ENCODE measurements at places on chromosomes 4 and X.

DNA sequence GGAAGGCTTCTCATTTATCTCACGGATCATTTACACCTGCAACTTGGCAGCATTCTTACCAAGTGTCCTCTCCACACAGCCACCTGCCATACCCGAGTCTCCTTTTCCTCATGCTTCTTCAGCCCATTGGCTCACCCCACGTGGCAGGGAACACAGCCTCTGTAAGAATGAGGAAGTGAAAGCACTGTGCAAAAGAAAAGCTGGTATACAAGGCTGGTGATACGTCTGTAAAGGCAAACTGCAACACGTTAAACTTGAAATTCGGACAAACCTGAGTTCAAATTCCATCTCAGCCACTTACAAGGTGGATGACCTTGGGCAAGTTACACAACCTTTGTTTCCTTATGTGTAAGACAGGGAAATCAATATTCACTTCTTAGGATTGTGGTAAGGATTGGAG lies 164.0 kb upstream of the RASGEF1B start:
- no peak for DNase-seq

DNA sequence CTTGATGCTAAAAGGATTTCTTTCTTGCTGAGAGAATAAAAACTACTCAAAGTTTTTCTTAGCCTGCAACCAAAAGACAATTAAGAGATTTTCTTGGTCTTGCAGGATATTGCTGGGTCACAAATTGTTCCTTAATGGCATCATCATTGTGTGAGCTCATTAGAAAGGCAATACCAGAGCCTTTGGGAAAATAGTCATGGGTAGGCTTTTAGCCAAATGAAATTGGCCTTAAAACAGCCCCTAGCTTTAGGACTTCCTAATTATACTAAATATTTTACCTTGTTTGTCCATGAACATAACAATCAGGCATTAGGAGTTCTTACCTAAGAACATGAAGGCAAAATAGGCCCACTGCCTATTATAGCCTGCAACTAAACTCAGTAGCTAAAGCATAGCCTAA lies 10.4 kb upstream of the FAM13A start:
- DNase-seq: no peak

- no peak for DNase-seq
These were observed 128.5 kb downstream of the SPRY1 start for GRCh38 chr4:123524958-123525628.

DNA sequence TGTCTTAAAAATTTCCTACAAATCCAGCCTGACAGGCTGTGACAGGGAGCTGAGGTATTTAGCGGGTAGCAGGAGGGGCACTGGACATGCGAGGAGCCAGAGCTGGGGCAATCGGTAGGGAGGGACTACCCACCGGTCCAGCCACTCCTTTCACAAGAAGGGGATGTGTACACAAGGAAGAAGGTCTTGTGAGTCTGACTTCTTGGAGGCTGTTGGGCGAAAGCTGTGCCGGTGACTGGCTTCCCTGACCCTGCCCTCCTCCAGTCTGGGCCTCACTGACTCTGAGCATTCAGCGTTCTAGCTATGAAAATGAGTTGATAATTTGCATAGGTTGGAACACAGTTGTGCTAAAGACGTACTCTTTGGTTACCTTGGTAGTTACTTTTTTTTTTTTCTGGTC lies 12.7 kb upstream of the CXCL8 start:
- no peak for DNase-seq

DNA sequence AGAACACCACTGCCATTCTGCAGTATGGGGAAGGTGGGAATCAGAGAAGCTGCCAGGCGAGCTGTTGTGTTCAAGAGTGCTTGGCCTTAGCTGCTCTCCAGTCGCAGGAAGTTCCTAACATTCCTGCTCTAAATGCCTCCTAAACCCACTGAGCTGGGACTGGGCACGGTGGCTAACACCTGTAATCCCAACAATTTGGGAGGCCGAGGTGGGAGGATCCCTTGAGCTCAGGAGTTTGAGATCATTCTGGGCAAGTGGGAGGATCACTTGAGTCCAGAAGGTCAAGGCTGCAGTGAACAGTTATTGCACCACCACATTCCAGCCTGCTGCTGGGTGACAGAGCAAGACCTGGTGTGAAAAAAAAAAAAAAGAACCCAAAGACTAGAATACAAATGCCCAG lies 690.3 kb upstream of the FAM241A start:
- DNase-seq: no peak

DNA sequence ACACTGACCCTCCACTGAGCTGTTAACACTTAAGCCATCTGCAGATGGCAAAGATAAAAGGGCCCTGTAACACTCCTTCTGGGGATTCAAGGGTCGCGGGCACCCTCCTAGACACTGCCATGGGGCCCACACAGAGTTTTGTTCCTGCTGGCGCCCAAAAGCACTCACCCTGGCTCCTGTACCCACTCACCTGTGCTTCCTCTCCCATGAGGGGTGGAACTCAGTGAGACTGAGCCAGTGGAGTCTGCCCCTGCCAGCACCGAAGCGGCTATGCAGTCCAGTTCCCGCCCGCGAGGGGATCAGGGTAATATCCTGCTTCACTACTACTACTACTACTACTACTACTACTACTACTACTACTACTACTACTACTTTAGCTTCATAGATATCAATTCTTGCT lies 312.1 kb upstream of the FTHL17 start:
- DNase-seq: no peak

GRCh38 chr4:147589586-147589985 lies 27.6 kb upstream of the TMEM184C start:
- DNase-seq: no peak

- DNase-seq: no peak
These were observed 25.0 kb downstream of the CCNQ start for GRCh38 chrX:153573984-153574383.

GRCh38 chr4:15373363-15373762 lies 54.5 kb upstream of the C1QTNF7 start:
- DNase-seq: no peak

- DNase-seq: no peak
These were observed 67.2 kb downstream of the ANTXR2 start for GRCh38 chr4:80005863-80006262.

- DNase-seq: no peak
These were observed 42.4 kb downstream of the KDM6A start for GRCh38 chrX:44915361-44915868.

GRCh38 chr4:5435201-5435600 lies 273.2 kb downstream of the EVC2 start:
- DNase-seq: no peak

DNA sequence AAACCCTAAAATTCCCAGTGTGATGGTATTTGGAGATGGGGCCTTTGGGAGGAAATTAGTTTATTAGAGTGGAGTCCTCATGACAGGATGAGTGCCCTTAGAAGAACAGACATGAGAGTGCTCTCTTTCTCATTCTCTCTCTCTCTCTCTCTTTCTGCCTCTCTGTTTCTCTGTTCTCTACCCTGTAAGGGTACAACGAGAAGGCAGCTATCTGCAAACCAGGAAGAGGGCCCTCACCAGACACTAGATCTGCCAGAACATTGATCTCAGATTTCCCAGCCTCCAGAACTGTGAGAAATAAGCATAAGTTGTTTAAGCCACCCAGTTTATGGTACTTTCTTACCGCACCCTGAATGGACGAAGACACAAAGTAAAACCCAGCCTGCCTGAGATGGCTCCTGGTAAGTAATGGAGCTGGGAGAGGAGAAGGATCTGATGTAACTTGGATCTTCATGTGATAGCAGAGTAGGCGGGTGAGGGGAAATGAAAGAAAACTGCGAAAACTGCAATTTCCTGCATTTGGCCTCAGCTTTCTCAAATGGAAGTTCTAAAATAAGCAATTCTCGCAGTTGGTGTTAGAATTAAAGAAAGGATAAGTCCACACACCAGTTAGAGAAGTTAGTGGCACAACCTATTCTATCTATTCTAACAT lies 8.7 kb upstream of the CDS1 start:
- DNase-seq: no peak

GRCh38 chr4:88933414-88934160 lies 123.4 kb downstream of the FAM13A start:
- DNase-seq: no peak

GRCh38 chrX:119981286-119982070 lies 37.9 kb upstream of the NKAP start:
- no peak for DNase-seq

GRCh38 chr4:119206178-119206577 lies 6.3 kb upstream of the USP53 start:
- DNase-seq: no peak

- DNase-seq: no peak
These were observed 6.1 kb downstream of the SPATA18 start for GRCh38 chr4:52057196-52057595.

- DNase-seq: no peak
These were observed 137.2 kb downstream of the STPG2 start for GRCh38 chr4:98006060-98006459.

- no peak for DNase-seq
These were observed 63.1 kb downstream of the NPY2R start for GRCh38 chr4:155271557-155271956.

DNA sequence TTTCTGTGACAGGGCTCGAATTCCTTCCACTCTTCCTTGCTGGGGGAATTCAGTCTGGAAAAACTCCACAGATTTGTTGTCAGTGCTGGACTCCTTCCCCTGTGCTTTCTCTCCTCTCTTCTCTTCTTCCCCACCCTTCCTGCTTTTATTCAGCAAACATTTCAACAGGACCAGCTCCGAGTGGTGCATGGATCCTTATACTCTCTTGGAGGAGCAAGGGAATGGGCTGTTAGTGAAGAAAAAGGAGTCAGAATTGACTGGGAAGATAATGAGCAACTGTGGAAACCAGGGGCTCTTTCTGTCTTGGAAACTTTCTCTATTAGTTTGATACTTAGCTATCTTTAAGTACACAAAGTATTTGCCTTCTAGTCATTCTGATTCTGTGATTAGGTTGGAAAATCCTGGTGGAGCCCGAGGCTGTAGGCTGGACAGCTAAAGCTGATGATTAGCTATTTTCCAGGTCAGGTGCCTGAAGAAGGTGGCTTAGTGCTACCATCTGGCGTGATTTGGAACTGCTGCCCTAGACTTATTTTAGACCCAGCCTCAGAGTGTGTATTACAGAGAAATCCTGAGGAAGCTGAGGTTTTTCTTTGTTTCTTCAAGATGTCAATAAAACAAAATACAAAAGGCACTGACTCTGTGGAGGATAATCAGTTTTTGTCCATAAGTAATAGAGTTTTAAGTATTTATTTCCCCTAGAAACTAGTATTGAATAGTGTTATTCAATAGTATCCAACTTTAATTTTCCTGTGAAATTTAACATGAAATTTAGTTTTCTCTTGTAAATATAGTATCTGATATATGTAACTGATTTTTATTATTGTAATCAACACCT lies 38.4 kb downstream of the NAP1L5 start:
- peak; percentile 29 for DNase-seq

DNA sequence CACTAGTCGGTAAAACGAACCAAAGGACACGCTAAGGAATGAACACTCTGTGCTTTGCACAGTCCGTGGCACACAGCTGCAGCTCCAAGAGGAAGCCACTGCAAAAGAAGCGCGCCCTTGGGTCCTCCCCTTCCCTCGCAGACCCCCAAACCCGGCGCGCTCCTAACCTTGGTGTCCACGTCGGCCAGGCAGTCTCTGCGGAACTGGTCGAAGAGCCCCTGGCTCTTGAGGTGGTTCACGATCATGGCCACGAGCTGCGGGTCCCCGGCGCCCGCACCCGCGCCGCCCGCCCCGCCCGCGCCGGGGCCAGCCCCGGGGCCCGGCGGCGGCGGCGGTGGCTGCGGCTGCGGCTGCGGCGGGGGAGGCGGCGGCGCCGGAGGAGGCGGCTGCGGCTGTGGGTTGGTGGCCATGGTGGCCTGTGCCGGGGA lies 333 bp downstream of the BOD1L1 start:
- no peak for DNase-seq

- DNase-seq: no peak
These were observed 78.9 kb upstream of the RXFP1 start for GRCh38 chr4:158442736-158443135.

GRCh38 chr4:76931087-76931486 lies 18.5 kb upstream of the SEPTIN11 start:
- no peak for DNase-seq

- DNase-seq: no peak
These were observed 116.3 kb upstream of the C1GALT1C1 start for GRCh38 chrX:120746153-120746552.

DNA sequence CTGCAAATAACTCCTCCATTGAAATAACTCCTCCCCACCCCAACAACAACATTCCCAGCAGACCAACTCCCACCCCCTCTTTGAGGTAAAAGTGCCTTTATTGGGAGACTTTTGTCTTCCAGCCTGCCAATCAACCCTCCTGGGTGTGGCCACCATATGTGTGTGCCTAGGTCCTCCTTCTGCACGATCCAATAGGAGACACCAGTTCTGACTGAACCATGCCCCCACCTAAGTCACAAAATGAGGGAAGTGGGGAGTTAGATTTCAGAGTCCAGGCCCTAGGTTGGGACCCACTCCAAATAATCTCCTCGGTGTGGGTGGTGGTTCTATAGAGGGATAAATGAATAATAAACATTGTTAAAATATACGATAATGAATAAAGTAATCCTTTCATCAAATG lies 3.0 kb downstream of the PLP2 start:
- no peak for DNase-seq

- no peak for DNase-seq
These were observed 8.9 kb downstream of the KDR start for GRCh38 chr4:55116450-55116849.

- DNase-seq: no peak
These were observed 177.7 kb upstream of the PPARGC1A start for GRCh38 chr4:24067367-24068193.

- no peak for DNase-seq
These were observed 66.4 kb upstream of the AGA start for GRCh38 chr4:177508662-177509061.

DNA sequence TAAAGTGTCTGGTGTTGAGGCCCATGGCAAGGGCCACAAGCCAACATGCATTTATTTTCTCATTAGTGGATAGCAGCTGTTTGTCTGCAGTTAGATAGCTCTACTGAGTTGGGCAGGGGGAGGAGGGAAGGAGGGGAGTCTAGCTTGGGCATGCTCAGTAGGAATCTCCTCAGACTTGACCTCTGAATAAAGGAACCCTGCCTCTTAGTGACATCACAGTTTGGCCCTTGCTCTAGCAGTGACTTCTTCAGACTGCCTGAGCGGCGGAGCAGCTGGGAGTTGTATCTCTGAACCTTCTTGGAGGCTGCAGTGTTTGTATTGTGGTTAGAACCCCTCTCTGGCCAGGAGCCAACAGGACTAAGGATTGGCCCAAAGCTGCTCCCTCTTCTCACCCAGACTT lies 57.4 kb downstream of the BCORL1 start:
- DNase-seq: no peak

DNA sequence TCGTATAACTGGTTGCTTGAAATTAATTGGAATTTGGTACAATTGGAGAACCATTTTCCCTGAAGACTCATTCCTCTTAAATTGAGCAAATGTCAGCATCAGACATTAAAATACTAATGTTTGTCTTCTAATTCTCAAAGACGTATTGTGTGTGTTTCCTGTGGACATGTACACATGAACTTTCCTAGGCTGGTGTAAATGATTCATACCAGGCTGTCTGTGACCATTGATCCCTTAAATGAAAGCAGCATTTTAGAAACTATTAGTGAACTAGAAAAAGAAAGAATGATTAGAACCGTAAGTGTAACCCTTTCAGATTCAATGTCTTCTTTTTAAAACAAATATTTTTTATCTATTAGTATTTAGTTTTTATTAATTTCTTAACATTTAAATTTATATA lies 332.9 kb downstream of the PPP3CA start:
- no peak for DNase-seq

All from activated naive CD4-positive, alpha-beta T cell treated with anti-CD3 and anti-CD28 coated beads, Interleukin-2, amount 50 U/mL, for 16 hours (primary cell).